ENCODE measurements at places on chromosomes 4 and X. TPM values are rescaled to one million over a fixed set of nuclear protein-coding genes. Genes with fewer than 3 reads are reported as not detected.

The ABLIM2 gene
- total RNA-seq = 0.66 TPM

The LPAR4 gene
- total RNA-seq = 0.50 TPM

The MAGEA3 gene
- not detected for total RNA-seq

The PAGE1 gene
- not detected for total RNA-seq

The NXF3 gene
- not detected for total RNA-seq

The CLNK gene
- not detected for total RNA-seq

The CDKL2 gene
- 2.3 TPM for total RNA-seq

The MGST2 gene
- 4.6 TPM for total RNA-seq

The FOXP3 gene
- under 0.01 TPM for total RNA-seq

The FHIP1A gene
- under 0.01 TPM for total RNA-seq

The HSFX4 gene
- total RNA-seq = not detected

The ASMT gene
- total RNA-seq = not detected

The ADAMTS3 gene
- total RNA-seq = 2.1 TPM

The PQBP1 gene
- total RNA-seq = 57.0 TPM

The IQSEC2 gene
- total RNA-seq = 9.9 TPM

The MGAT4D gene
- total RNA-seq = not detected

The AVPR2 gene
- not detected for total RNA-seq

The CT45A5 gene
- total RNA-seq = not detected

The GLRB gene
- 25.9 TPM for total RNA-seq

The USP26 gene
- total RNA-seq = not detected

The HGFAC gene
- under 0.01 TPM for total RNA-seq

The CFAP99 gene
- total RNA-seq = not detected

The SPARCL1 gene
- 2.3 TPM for total RNA-seq

The PAGE5 gene
- total RNA-seq = 0.66 TPM

The SATL1 gene
- total RNA-seq = not detected

The SLC38A5 gene
- 21.8 TPM for total RNA-seq

The CLCN4 gene
- total RNA-seq = 2.1 TPM
